ENCODE measurements at places on chromosomes 3 and 15. TPM values are rescaled to one million over a fixed set of nuclear protein-coding genes. Genes with fewer than 3 reads are reported as not detected.

DNA sequence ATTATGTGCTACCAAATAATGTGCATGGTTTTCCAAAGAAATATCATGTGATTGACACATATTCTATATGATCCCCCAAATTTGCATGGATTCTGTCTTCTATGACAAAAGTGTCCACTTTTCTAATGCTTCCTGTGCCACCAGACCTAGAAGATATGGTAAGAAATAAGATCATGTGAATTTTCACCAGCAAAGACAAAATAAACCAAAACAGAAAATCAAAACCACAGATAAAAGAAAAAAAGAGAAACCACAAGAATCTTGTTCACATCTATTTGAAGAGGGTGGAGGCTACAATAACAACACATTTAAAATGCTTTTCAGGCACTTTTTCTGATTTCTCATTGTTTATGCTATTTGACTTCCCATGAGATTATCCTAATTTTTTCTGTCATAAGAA, 303.4 kb downstream of the DIPK2A start:
- H3K27ac ChIP-seq, result no peak overlapping the region
- no peaks in the 10 kb centered on the region for H3K36me3 ChIP-seq
- H3K27me3 ChIP-seq, result no peaks in the 10 kb centered on the region
- H3K4me1 ChIP-seq, result no peaks in the 10 kb centered on the region
- H3K4me3 ChIP-seq, result no peak overlapping the region

DNA sequence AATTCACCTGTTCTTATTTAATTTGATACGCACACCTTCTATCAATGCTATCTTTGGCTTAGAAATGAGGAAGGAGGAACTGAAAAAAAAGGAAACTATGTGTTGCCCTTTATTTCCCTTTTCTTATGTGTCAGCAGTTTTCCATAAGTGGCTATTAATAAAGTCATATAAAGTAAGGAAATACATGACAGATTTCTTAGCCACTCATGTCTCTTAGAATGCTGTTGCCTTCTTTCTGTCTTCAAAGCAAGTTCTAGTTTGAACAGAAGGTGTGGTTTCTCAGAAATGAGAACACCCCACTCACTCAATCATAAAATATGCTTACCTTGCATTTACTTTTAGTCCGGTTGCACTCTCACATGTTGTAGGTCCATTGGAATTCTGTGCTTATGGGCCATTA, 640.5 kb upstream of the GRM7 start:
- no peak overlapping the region for H3K27ac ChIP-seq
- no peak overlapping the region for H3K4me3 ChIP-seq
- no peaks in the 10 kb centered on the region for H3K27me3 ChIP-seq
- H3K36me3 ChIP-seq, result no peaks in the 10 kb centered on the region
- H3K4me1 ChIP-seq, result no peaks in the 10 kb centered on the region

DNA sequence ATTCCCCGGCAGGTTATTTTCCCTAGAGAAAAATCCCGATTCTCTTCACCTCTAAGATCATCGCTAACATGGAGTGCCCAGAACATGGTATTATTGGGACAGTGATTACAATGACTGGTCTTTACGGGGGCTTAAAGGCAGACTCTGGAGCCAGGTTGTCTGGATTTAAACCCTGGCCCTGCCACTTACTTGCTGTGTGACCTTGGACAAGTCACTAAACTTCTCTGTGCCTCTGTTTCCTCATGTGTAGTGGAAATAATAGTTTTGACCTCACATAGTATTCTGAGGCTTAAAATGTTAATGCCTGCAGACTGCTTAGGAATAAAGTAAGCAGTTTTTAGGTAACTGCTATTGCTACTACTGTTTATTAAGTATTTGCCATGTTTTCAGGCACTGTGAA, 4.4 kb downstream of the PLA2G4D start:
- no peak for DNase-seq
- no peaks in the 10 kb centered on the region for H3K36me3 ChIP-seq
- peaks cover 6% of the 10 kb centered on the region for H3K27me3 ChIP-seq
- H3K4me3 ChIP-seq, result no peak overlapping the region
- H3K27ac ChIP-seq, result no peak overlapping the region
- no peaks in the 10 kb centered on the region for H3K4me1 ChIP-seq

The KLHL40 gene
- total RNA-seq, result 0.42 TPM

DNA sequence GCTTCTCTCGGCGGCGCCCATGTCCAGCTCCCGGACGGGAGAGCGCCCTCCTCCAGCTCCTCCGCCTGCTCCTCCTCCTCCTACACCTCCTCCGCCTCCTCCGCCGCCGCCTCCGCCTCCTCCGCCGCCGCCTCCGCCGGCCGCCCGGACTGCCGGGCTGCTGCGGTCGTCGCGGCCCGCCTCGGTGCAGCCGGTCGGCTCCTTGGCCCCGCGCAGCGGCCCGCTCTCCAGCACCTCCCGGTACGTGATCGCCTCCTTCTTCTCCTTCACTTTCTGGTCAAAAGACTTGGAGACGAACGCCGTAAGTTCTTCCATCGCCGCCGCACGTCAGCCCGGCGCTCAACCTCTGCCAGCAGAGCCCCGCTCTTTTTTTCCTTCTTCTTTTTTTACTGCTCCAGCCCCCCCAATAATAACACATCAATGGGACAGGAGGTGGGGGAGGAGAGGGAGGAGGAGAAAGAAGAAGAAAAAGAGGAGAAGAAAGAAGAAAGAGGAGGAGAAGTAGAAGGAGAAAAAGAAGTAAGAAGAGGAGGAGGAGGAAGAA, 438 bp downstream of the SHOX2 start:
- no peaks in the 10 kb centered on the region for H3K36me3 ChIP-seq
- no peaks in the 10 kb centered on the region for H3K27me3 ChIP-seq
- DNase-seq, result peak; percentile 39
- peak overlapping the region; percentile 61 for H3K4me3 ChIP-seq

DNA sequence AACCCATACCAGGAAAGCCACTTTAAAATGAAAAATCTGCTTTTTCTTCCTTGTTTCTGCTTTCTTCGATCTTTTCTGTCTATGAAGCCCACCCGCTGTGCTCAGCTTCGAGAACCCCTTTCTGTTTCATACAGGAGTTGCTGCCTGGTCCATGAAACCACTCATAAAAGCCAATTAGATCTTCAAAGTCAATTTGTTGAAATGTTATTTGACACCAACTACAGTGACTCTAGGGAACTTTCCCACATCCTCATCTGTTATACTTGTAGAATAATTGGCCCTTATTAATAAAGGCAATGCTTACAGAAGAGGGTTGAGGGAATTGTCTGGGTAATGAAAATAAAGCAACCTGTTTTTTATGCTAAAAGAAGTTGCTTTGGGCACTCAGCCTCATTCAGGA, 523.6 kb downstream of the OCA2 start:
- no peak overlapping the region for H3K4me3 ChIP-seq
- H3K36me3 ChIP-seq, result no peaks in the 10 kb centered on the region
- H3K4me1 ChIP-seq, result no peaks in the 10 kb centered on the region
- no peak for DNase-seq
- no peaks in the 10 kb centered on the region for H3K27me3 ChIP-seq

DNA sequence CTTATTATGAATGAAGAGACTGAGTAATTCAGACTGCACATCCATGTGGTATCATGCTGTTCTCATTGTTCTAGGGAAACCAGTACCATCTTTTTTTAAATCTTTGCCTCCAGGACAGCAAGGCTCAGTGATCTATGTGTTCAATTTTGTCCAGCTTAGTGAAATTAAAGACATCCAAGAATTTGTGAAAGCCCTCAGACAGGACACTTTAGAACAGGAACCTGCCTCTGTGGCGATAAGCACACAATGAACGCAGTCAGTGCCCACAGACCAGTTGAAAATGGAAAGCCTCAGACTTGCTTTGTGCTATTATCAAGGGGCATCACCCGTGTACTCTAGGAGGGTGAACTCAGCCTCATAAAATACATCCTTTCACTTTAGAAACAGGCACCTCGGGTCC, 20.1 kb downstream of the EID1 start:
- DNase-seq, result no peak
- peak overlapping the region; percentile 95 for H3K27ac ChIP-seq
- H3K4me3 ChIP-seq, result peak overlapping the region; percentile 21
- no peaks in the 10 kb centered on the region for H3K27me3 ChIP-seq
- H3K36me3 ChIP-seq, result no peaks in the 10 kb centered on the region

- DNase-seq, result no peak
- H3K4me1 ChIP-seq, result no peaks in the 10 kb centered on the region
- no peak overlapping the region for H3K4me3 ChIP-seq
- H3K27ac ChIP-seq, result no peak overlapping the region
- no peaks in the 10 kb centered on the region for H3K27me3 ChIP-seq
Observed at GRCh38 chr3:127464642-127465041, 125.9 kb downstream of the TPRA1 start.

The SERPINI2 gene
- total RNA-seq, result not detected

All from tibial nerve (tissue), 4 donors.